ENCODE measurements at places on chromosomes 6 and 20.

- DNase-seq = no peak
These were observed 117.4 kb downstream of the MAFB start for GRCh38 chr20:40571639-40572038.

GRCh38 chr20:57166568-57167291, 99.7 kb downstream of the BMP7 start:
- no peak for DNase-seq

- no peak for DNase-seq
These were observed 7.4 kb upstream of the SSTR4 start for GRCh38 chr20:23027721-23028120.

GRCh38 chr20:57465486-57465885, 59.5 kb downstream of the CTCFL start:
- DNase-seq = no peak

DNA sequence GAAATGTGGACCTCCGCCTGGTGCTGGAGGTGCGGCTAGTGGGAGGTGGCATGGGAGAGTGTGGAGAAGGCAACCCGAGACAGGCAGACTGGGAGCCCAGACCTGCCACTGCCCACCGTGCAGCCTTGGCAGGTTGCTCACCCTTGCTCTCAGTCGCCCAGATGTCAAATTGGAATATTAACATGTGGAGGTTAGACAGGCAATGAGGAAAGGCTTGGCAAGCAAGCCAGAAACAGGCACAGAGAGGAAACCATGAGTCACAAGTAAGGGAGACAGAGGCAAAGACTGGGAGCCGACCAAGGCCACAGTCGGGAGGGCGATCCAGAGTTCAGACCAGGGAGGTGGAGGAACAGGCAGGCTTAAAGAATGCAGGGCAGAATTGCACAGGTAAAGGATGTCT, 178.2 kb downstream of the FOXC1 start:
- no peak for DNase-seq

DNA sequence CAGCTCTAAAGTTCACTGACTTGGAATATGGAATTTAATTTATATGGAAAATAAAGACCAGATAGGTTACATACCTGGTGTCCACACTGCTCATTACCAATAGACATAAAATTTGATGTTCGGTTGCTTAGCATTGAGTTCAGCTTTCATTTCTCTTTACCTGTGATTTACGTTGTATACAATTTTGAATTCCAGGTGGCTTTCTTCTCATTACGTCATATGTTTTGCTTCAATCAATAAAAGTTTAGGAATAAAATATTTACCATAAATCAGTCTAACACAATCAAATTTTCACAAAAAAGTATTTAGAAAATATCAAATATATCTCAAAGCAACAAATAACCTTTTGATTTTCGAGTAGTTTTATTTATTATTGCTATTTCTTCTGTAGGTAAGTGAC, 40.8 kb downstream of the HDGFL1 start:
- DNase-seq = no peak

DNA sequence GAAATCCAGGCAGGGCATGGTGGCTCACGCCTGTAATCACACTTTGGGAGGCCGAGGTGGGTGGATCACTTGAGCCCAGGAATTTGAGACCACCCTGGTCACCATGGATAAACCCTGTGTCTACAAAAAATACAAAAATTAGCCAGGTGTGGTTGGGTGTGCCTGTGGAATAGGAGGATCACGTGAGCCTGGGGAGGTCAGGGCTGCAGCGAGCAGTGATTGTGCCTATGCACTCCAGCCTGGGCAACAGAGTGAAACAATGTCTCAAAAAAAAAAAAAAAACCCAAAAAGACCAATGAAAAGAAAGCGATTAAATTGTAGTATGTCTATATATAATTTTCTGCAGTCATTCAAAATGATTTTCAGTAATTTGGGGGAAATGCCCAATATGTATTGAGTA, 70.3 kb downstream of the ITCH start:
- no peak for DNase-seq
